ENCODE measurements at places on chromosomes 12 and 14.

GRCh38 chr12:67697967-67698366, 49.4 kb downstream of the DYRK2 start:
- no peak for DNase-seq

GRCh38 chr12:89863493-89863938, 154.9 kb upstream of the ATP2B1 start:
- no peak for DNase-seq

DNA sequence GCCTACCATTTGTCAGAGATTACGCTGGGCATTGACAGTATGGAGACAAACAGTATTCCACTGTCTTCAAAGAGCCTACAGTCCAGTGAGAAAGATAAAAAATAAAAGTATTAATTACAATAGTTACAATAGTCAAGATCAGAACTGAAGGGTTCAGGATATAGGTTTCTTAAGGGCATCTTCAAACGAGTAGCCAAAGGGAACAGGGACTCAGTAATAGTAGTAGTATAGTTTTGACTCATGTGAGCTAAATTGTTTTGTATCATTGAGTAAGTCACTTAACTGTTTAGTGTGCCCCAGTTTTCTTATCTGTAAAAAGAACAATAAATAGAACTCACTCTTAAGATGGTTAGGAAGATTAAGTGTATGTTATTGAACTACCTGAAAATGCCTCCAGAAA, 123.6 kb downstream of the METTL25 start:
- DNase-seq: no peak

GRCh38 chr12:100069795-100070194, 72.9 kb downstream of the BLTP3B start:
- DNase-seq: no peak

DNA sequence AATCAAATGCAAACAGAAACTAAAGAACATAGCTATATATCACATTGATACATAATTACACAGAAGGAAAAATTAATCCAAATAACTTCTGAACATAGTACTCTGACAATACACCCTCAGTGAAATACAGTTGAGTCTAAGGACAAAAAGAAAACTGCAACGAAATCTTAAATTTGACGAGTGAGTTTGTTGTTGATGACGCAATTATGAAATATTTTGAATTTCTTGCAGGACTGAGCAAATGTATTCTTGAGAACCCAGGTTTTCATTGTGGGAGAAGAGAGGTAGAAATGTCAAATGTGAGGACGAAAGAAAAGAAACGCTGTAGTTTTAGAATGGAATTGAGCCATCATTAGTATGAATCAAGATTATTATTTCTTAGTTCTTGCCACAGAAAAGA, 46.3 kb downstream of the EGLN3 start:
- DNase-seq: no peak

DNA sequence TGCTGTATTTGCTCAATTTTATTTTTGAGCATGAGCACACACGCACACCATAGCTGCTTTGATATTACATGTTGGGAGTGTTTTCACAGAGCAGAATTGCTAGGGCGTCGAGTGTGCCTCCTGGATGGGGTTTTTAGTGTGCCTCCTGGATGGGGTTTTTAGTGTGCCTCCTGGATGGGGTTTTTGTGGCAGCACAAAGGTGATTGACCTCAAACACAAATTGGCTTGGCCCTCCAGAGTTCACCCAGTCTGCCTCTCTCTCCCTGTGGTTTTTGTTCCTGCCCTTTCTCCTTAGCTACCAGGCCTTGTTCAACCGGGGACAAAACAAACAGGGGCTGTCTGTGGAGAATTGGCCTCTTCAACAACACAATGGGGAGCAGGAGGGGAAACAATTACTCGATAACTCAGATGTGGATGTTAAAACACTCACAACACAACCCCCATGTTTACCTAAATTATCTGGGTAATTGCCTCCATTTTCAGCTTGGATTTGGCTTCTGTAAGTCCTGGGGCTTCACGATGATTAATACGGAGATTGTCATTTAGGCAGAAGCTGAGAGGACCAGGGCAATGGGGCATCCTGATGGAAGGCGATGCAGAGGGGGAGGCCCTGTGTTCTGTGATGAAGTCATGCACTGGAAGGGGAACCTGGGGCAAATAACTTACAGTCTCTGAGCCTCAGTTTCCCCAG, 26.9 kb downstream of the TBX3 start:
- DNase-seq: no peak

DNA sequence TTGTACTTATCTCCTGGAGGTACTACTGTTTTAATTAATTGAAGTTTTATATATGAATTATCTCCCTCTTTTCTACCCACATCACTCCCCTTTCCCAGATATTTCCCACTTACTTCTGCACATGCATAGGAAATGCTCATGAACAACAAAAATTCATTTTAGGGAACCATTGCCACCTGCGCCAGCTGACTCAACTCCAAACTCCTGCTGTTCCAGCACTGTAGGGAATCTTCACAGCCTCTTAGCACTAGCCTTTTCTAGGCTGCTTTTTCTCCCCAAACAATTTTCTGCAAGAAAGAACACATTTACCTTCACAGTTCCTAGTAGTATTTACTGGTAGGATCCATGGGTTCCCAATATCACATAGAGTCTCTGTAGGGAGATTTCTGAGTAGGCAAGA, 268.4 kb downstream of the LRFN5 start:
- no peak for DNase-seq

- no peak for DNase-seq
Observed at GRCh38 chr12:109888179-109889020, 8.1 kb upstream of the GLTP start.

- DNase-seq: no peak
Observed at GRCh38 chr14:69780952-69781351, 14.0 kb downstream of the SRSF5 start.
